ENCODE measurements at places on chromosomes 3 and 15.
A peak's percentile ranks its signal among the peaks of the same experiment; 100 is the strongest.

- DNase-seq = no peak
Measured at GRCh38 chr3:169060037-169060436, 603.5 kb downstream of the MECOM start.

DNA sequence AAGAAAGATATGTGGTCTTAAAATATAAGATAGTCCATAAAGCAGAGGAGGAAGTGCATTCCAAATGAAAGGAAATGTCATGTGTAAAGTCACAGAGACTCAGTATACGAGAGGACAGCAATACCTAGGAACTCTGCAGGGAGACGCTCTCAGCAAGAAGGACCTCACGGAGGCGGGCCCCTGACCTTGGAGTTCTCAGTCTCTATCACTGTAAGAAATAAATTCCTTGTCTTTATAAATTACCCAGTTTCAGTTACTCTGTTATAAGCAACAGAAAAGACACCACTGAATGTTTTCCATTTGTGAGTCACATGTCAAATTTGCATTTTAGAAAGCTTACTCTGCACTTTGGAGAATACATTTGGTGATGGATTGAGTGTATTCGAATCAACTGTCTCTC is 140.6 kb downstream of the GBE1 start:
- no peak for DNase-seq

- no peak for DNase-seq
Measured at GRCh38 chr3:158097081-158097592, 9.1 kb downstream of the SHOX2 start.

- no peak for DNase-seq
Measured at GRCh38 chr15:49989498-49989897, 129.5 kb downstream of the ATP8B4 start.

GRCh38 chr3:22887664-22888291 is 315.3 kb upstream of the UBE2E2 start:
- no peak for DNase-seq

DNA sequence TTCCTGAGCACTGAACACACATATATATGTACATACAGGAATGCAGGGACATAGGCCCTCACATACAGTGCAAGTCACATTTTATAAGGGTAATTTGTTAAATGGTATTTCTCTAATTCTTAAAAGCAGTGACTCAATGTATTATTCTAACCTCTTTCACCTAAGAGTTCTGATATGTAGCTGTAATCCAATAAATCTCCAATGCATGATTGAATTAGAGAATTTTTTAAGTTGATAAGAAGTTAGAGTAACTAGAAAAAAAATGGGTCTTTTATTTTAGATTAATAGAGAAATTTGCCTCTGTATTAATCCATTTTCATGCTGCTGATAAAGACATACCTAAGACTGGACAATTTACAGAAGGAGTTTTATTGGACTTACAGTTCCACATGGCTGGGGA is 98.2 kb downstream of the RBMS3 start:
- no peak for DNase-seq

DNA sequence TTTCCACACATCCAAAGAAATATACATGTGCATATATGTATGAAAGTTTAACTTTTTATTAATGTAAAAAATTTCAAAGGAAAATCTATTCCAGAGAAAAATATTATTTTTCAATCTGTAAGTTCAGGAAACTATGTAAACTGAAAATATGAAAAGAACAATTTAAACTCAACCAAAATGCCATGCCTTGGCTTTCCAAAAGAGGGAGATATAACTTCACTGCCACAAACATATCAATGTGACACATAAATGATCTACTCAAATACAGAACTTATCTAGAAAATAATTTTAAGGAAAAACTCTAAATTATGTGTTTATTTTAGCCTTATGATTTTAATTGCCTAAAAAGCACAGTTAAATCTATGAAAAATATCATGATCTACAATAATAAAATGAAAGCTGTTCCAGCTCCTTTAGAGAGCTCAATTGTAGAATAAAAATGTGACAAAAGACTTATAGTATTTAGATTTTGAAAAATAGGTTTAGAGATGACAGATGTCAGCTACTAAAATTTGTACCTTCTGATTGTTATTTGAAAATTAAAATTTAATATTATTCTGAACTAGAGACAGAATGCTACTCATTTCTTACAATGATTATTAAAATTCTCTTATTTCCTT is 94.8 kb downstream of the GBE1 start:
- DNase-seq = no peak

DNA sequence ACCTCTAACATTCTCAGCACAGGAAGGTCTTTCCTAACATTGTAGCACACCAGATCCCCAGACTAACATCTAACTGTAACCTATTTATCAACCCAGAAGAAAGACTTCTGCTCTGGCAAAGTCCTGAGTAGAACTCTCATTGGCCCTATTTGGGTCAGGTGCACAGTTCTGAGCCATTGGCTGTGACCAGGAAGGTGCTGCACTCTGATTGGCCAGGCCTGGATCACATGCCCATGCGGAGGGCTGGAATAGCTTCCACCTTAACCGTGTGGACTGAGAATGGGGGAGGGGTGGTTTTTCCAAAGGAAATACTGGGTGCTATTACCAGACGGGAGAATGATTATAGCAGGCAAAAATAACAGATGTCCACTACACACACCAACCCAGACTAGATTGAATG is 11.5 kb downstream of the FEZF2 start:
- no peak for DNase-seq

- no peak for DNase-seq
Measured at GRCh38 chr15:77671362-77672056, 38.8 kb upstream of the LINGO1 start.

DNA sequence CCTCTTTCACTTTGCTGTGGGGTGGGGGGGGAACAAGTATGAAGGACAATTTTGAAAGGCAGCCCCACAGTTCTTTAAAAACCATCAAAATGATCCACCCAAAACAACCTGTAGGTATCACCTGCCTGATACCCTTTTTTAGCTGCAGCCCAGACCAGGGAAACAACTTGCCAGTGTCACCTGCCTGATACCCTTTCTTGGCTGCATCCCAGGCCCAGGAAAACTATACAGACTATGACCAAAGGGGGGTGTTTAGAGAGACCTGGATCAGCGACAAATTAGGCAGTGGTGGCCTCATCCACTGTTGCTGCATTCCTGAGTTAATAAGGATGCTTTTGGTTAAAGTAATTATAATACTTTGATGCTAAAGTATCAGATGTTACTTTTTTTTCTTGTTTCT is 122.0 kb downstream of the VPS13C start:
- DNase-seq = no peak

DNA sequence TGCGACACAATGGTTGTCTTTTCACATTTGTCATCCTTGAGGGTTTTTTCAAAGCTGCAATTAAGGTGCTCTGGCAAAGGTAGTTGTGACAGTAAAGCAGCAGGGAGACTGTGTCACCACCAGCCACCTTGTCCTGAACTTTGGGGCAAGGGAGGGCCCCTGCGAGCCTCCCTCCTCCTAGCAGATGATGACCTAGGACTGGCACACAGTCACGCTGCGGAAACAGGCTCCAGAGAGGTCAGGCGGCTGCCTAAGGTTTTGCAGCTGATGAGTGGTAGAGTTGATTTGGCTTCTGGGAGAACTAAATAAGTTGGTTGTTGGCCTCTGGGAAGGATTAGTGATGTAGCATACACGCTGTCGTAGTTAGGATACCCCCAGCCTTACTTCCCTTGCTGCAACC is 62.7 kb downstream of the PDIA5 start:
- DNase-seq = no peak

DNA sequence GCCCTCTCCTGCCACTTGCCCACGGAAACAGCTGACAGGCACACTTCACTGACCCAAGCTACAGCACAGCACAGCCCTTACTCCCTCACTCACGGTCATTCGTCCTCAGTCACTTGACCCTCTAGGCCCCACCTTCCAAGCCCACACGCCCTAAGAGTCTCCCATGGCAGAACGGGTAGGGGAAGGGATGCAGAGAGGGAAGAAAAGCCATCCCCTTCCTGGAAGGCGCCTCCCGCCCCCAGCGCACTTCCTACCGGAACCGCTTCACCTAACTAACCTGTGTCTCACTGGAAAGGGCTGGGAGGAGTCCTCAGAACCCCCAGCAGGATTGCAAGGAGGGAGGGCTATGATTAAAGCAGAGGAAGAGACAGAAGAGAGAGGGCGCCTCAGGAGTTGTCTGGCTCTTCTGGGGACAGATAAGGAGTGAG is 22.9 kb downstream of the EPHB3 start:
- no peak for DNase-seq

GRCh38 chr3:111954228-111954990 is 24.4 kb upstream of the ABHD10 start:
- no peak for DNase-seq

DNA sequence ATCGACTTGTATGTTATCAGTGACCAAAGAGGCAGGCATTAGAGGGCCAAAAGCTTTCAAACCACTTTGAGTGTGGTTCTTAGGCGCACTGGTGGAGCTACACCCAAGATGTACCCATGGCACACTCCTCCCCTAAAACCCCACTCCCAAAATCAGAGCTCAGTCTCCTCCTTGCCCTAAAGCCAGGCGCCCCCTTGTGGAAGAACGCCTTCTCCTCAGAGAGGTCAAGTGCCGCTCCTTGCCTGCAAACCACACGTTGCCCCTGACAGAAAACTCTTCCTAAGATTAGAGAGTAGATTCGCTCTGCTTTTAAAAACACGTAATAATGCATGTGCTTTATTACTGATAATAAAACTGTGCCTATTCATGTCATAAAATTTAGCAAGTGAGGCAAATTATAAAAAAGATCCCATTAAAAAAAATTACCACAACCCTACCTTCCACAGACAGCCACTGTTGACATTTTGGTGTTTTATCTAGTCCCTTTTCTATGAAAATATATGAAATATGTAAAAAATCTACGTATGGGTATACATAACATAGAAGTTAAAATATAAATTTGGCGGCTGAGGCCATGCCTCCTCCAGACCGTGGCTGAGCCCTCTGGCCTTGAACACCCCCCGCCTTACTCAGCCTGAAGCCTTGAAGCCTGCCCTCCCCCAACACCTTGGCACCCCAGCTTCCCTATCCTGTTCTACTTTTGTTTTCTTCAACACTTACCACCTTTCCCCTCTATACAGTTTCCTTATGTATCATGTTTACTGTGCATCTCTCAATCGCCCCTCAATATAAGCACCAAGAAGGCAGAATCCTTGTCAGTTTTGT is 33.5 kb downstream of the BCL2L10 start:
- peak; percentile 85 for DNase-seq

- DNase-seq = no peak
Measured at GRCh38 chr15:101482526-101483371, 6.8 kb downstream of the PCSK6 start.

- no peak for DNase-seq
Measured at GRCh38 chr3:49406571-49407565, 4.9 kb downstream of the RHOA start.

DNA sequence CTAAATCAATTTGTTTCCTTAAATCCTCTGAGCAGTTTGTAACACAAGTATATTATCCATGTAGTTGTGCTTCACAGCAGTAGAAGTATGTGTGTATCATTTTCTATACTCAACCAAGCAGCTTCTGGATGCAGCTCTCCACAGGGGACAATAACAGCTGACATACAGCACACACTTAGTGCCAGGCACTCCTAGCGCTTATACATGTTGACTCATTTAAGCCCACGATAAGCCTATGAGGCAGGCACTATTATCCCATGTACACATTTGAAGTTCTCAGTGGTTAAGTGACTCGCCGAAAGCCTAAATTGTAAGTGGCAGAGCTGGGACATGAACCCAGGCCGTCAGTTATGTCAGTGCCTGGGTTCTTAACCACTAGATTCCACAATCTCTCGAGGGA is 20.3 kb upstream of the LPP start:
- DNase-seq = no peak

- DNase-seq = no peak
Measured at GRCh38 chr3:58688574-58688973, 22.0 kb upstream of the FAM3D start.

GRCh38 chr3:45003859-45004258 is 22.2 kb upstream of the CLEC3B start:
- DNase-seq = no peak

- DNase-seq = no peak
Measured at GRCh38 chr15:61253186-61253585, 24.1 kb upstream of the RORA start.

GRCh38 chr15:33720952-33721351 is 247.3 kb upstream of the CHRM5 start:
- no peak for DNase-seq

DNA sequence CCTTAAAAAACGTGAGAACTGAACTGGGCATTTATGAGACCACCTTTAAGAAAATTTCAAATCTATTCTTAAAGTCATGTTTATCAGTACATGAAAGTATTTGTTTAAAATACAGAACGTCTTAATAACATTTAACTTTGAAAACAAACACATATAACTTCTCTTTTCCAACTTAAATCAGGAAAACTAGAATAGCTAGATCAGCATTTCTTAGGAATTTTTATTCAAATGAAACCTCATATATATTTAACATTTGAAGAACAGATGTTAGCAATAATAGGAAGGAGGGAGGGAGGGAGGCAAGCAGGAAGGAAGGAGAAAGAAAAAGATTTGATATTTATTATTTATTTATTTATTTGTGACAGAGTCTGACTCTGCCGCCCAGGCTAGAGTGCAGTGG is 120.2 kb downstream of the NR1I2 start:
- DNase-seq = no peak

DNA sequence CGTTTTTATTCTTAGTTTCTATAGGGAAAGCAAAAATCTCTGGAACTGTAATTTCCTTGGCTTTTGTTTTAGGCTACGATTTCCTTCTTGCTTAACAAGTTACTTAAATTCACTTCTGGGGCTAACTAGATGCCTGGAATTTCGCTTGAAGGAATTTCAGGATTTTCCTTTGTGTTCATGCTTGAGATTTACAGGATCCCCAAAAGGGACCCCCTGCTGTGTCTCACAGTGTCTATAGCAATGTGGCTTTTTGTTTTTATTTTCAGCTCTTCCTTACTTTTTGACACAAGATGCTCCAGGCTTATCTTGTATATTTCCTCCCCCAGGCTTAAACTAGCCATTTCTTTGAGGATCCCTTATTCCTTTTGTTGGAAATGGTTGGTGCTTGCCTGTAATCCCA is 95.5 kb upstream of the DPPA4 start:
- DNase-seq = no peak

DNA sequence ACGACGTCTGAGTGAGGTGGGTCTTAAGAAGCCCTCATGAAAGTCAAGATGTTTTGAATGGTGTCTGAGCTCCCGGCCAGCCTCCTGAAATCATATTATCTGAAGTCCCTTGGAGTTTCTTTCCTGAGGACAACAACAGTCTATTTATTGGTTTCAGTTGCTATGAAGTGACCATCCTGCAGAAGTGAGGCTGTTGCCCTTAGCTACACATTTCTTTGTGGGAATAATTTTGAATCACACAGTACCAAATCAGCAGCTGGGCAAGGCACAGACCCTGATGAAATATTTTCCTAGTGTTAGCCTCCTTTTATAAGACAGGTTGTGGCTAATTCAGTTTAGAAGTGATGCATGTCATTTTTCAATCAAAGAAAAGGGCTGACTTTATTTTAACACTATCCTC is 220.7 kb upstream of the AZI2 start:
- no peak for DNase-seq

- DNase-seq = no peak
Measured at GRCh38 chr3:41808152-41808551, 153.8 kb downstream of the ULK4 start.

GRCh38 chr3:107523539-107524325 is 970 bp downstream of the BBX start:
- peak; percentile 10 for DNase-seq
